Hippocampal formation (tissue), 2 donors: ENCODE measurements at places on chromosomes 16 and 17.
A peak's percentile ranks its signal among the peaks of the same experiment; 100 is the strongest.

DNA sequence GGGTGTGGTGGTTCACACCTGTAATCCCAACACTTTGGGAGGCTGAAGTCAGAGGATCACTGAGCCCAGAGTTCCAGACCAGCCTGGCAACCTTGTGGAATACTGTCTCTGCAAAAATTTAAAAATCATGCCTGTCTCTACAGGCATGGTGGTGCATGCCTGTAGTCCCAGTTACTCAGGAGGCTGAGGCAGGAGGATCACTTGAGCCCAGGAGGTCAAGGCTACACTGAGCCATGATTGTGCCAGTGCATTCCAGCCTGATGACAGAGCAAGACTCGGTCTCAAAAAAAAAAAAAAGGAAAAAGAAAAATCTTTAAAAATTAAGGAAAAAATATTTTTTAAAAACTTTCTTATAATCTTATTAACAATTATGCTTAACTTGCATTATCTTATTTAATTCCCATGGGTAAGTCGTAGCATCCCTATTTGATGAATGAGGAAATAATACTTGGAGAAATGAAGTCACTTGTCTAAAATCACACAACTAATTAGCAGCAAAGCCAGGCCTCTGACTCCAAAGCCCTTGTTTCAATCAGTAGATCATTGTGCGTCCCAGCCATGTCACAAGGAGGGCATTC is 13.6 kb downstream of the MFSD11 start:
- no peak for DNase-seq

DNA sequence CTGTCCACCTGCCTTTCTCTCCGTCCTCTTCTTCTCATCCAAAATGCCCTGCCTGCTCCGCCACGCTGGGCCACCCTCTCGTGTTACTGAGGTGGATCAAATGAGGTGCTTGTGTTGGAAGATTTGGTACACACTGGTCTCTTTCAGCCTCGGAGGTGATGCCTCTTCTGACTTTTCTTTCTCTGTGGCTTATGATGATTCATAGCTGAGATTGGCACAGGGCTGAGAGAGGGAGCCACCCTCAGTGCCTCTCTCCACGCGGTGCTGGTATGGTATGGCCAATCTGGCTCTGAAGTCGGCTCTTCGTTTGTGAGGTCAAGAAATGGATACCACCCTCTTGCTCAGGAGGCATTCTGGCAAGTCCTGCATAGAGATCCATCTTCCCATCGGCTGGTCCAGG is 82.4 kb downstream of the PLCG2 start:
- DNase-seq, result no peak

- DNase-seq, result no peak
Observed at GRCh38 chr16:73306901-73307413, 259.0 kb upstream of the ZFHX3 start.

- DNase-seq, result no peak
Observed at GRCh38 chr16:88069397-88070168, 118.3 kb downstream of the BANP start.

GRCh38 chr16:2096853-2097595 is 38.7 kb downstream of the PKD1 start:
- DNase-seq, result no peak

DNA sequence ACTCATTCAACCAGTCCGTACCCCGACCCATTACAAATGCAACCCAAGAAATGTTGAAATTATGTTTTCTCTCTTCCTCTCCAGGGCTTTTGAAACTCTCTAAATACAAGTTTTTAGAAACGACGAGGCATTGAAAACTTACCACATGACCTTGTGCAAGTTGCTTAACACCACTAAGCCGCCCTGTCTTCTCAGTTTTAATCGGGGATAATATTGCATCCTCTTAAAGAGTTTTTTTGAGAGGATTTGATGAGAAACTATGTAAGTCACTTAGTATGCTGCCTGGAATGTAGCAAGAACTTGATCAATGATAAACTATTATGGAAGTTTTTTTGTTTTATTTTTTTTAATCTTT is 149.0 kb upstream of the FAM20A start:
- no peak for DNase-seq

DNA sequence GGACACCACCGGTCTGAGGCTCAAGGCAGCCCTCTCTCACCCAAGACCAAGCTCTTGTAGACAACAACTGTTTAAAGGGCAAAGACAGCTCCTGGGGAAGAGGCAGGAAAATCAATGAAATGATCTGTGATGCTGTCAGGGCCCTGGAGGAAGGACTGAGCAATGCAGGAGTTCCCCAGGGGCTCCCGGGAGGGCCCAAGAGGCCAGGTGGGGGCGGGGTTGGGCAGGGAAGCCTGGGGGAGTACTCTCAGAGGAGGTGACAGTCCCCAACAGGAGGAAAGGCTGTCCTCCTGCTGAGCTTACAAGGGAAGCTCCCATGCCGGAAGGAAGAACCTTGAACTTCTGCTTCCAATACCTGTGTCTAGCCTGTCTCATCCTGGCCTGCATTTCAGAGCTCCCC is 8.3 kb upstream of the NOS2 start:
- DNase-seq, result no peak

GRCh38 chr17:7817643-7817964 is 16.4 kb upstream of the KDM6B start:
- no peak for DNase-seq

DNA sequence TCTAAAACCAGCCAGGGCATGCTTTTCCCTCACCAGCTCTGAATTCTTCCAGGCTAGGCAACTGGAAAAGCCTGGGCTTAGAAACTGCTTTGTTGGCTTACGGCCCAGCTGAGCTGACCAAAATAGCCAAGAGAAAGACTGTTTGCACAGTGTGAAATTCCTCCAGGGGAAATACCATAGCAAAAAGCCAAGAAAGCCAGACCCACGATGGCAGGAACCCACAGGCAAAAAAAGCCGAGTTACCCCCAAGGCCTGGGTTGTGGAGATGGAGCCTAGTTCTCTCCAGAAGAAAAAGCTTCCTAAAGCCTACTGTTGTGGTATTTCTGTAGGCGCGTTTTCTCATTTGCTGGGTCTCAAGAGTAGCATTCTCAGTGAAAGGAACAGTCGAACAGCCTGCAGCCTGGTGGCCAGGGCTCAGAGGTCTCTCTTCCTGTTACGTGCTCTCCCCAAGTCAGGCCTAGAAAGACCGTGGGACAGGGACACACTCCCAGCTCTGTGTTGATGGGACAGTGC is 9.2 kb downstream of the SP2 start:
- DNase-seq, result peak; percentile 69

DNA sequence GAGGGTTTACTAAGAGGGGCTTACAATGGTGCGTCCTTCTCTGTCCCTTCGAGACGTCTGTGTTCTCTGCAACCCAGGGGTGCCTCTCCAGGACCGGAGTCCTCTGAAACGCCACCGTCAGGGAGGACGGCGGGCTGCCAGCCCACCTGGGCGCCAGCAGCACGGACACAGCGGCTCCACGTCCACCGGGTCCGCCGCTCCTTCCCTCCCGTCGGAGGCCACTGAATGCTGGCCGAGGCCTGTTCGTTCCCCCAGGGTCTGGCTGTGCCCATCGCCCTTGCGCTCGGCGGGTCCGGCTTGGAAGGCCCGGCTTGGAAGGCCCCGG is 403 bp downstream of the TEPSIN start:
- DNase-seq, result no peak

DNA sequence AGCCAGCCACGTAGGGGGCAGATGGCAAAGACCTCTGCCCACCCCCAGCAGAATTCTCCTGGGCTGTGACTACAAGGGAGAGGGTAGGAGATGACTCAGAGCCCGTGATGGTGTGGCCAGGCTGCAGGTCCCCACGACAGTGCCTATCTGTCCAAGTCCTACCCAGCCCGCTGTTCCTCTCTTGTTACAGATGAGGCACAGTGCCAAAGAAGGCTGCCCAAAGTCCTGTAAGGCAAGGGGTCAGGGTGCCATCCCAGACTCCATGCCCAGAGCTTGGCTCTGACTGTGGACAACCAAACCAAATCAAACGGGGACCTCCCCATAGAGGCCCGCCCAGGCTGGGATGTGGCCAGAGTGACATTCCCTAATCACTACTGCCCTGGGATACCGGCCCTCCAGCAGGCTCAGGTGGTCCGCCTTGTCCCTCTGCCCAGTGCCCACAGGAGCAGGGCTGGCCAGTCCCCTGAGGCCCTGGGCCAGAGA is 12.6 kb upstream of the BCAR1 start:
- no peak for DNase-seq

DNA sequence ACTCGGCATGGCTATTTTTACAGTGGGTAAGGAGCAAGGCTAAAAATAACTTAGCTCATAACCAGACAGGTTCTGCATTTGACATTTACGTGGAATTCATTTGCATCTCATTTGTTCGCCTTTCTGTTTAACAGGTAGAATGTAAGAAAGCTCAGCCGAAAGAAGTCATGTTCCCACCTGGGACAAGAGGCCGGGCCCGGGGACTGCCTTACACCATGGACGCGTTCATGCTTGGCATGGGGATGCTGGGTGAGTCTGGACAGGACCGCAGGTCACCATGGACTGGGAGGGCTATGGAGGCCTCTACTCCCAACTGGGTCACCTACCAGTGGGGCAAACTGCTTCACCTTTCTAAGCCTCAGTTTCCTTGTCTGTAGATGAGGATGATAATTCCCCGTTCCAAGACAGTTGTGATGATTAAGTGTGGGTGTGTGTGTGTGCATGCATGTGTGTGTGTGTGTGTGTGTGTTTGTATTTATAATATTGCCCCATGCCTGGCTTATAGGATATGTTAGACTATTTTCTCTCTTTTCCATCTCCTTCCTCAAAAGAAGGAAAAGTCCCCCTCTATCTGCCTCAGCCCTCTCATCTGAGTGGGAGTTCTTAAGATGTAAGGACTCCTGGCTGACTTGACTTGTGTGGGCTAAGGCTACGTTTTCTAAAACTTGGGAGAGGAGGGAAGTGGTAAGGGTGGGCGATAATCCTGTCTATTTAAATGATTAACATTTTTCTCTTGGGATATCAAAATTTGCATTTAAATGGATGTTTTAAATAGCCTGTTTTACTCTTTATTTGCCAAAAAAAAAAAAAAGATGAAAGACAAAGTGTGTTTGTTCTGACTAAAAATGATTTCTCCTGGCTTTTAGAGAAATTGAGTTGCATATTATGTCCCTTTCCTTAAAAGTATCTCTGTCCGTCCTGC is 129.0 kb downstream of the CCDC182 start:
- no peak for DNase-seq

- peak; percentile 22 for DNase-seq
Observed at GRCh38 chr16:83200005-83200779, 573.4 kb downstream of the CDH13 start.

DNA sequence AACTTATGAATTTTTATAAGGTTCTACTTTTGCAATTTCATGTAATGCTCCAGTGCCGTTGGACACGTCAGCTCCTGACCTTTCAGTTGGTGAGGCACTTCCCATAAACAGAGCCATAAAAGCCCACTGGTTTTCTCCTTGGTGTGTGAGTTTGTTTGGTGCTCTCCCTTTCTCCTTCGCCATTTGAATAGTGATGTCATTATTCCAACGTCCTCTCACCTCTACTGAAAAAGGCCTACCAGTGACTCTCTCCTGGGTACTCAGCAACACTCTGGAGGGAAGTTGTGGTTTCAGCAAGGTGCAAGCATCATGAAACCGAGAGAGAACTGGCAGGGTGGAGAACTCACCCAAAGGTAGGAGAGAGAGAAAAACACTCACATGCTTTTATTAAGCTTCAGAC is 29.6 kb upstream of the HNF1B start:
- no peak for DNase-seq

DNA sequence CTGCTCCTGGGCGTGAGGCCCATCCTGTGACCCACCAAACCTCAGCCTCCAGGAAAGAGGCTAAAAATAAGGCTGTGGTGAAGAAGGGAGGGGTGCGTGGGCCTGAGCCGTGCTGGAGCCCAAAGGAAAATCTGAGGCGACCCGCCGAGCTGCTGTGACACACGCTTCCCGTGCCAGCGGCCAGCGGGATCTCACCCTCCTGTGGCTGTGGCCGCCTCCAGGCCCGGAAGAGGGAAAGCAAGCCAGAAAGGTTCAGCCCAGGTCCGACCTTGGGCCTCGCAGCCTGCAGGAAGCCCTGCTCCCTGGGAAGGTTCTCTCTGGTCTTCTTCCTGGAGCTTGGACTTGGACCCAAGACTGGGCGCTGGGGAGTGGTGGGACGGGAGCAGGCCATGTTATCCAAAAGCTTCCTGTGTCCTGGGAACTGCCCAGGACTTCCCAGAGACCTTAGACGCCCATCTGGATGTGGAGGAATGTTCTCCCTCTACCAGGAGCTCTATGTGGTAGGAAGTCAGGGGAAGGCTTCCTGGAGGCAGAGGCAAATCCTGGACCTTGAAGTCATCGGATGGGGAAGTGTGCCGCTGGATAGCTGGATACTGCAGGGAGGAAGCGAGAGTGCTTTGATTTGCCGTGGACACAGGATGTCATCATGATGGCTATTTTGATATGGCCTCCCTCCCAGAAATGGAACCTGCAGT is 11.4 kb downstream of the SPNS2 start:
- no peak for DNase-seq

DNA sequence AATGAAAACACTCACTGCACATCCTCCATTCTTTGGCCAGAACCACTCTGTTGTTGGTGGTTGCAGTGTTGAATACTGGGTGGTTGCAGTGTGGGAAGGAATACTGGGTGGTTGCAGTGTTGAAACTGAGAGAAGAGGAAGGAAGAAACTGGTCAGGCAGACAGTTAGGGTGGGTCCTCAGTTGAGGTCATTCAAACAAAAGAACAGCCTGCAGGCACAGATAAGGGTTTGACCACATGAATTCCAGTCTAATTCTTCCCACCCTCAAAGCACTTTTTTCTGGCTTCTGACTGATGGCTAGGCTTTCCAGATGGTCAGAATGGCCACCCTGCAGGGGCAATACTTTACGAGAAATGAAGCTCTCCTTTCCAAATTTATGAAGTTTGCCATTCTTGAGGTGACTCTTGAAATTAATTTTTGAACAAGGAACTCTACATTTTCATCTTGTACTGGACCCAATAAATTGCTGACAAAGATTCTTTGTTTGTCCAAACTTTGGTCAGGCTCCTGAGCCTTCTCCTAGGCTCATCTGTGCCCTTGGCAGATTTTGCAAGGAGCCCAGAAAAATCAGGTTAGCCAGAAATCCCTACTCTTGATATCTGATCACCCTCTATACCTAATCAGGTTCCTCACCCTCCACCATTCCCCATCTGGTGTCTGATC is 596.6 kb upstream of the CDH5 start:
- DNase-seq, result no peak

GRCh38 chr17:41772218-41772585 is 14.3 kb downstream of the JUP start:
- no peak for DNase-seq

- no peak for DNase-seq
Observed at GRCh38 chr16:23254338-23254737, 47.8 kb upstream of the SCNN1B start.

- no peak for DNase-seq
Observed at GRCh38 chr17:11642655-11643054, 44.4 kb downstream of the DNAH9 start.

DNA sequence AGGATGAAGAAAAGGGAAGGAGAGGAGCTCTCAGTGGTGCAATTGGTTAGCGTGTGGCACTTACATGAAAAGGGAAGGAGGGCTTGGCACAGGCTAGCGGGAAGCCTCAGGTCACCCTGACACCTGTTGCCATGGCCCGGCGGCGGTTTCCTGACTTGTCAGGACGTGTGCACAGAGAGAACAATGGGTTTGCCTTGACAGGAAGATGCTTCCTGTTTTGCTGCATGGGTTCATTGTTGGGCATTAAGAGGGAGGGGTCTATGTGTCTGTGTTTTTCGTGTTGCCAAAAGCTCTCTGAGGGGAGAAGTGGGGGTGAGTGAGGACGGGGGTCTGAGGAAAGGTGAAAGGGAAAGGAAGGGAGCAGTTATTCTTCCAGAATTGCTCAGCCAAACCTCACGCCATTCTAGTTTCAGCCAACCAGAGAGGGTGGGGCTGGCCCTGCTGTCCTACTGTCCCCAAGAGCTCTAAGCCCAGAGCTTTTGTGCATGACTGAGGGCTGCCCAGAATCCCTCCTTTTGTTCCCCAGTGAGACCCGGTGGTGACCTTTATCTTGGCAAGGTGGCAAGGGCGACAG is 17.1 kb upstream of the CCR7 start:
- DNase-seq, result no peak
